ENCODE measurements at places on chromosomes 1 and 21. TPM values are rescaled to one million over a fixed set of nuclear protein-coding genes. Genes with fewer than 3 reads are reported as not detected.

Gene APOBEC4
- not detected for total RNA-seq

Gene GBP2
- 63.0 TPM for total RNA-seq

Gene CLIC6
- total RNA-seq = 4.0 TPM

Gene CHRM3
- total RNA-seq = 8.4 TPM

Gene SH3BP5L
- total RNA-seq = 33.3 TPM

Gene FCRL2
- total RNA-seq = not detected

Gene AGL
- 9.5 TPM for total RNA-seq

Gene PLPP3
- total RNA-seq = 113 TPM

Gene FAM167B
- total RNA-seq = not detected

- no peak for DNase-seq
These were observed 51.4 kb downstream of the PDE9A start for GRCh38 chr21:42704861-42705260.

DNA sequence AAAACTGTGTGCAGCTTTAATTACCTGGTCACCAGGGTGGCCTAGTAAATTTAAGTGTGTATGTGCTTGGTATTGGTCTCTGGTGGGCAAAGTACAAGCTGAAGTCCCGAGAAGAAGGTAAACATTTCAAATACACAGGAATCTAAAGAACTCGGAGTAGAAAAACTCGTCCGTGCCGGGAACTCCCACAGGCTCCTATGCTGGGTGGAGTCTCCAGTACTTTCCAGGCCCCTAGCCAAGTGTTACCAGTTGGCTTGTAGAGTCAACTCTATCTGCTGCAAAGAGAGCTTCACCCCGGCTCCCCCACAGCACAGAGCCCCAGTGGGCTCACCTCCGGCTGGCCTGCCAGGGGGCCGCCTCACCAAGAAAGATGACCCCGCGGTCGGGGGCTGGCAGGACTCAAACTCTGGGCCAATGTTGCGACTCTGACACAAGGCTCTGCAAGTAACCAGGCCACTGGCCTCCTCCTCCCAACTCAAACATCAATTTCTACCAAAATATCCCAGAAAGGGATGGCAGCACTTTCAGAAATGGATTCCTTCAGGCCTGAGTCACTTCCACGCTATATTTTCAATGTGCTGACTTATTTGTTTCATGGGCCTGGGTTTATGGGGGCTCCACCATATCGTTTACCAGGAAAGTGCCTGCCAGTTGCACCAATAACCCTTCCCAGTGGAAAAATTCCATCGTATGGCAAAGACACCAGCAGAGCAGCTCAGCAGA, 73.9 kb downstream of the SLC66A1 start:
- peak; percentile 70 for DNase-seq

DNA sequence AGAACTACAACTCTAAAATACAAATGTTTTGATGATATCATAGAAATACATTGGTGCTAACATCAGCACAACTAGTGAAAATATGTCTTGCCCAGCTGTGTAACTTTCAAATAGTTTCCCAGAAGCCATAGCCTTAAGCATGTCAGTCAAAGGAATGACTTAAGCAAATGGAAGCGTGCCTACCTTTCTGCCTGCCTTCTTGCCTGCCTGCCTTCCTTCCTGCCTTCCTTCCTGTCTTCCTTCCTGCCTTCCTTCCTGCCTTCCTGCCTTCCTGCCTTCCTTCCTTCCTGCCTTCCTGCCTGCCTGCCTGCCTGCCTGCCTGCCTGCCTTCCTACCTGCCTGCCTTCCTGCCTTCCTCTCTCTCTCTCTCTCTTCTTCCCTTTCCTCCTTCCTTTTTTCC, 104.0 kb downstream of the PBX1 start:
- no peak for DNase-seq

GRCh38 chr1:77504986-77505385, 177.5 kb downstream of the ZZZ3 start:
- DNase-seq = no peak

DNA sequence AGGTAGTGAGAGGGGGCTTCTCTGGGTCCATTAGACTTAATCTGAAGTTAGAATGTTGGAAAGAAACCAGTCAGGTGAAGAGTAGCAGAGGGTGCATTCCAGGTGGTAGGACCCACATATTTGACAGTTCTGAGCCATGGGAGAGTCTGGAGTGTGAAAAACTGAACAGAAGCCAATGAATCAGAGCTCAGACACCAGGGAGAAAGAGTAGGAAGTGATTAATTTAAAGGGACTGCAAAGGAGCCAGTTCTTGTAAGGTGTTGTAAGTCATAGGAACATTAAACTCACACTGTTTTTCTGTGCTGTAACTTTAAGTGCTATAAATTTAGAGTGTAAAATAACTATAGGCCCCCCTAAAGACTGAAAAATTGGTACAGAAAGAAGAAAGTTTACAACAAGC, 5.9 kb upstream of the DHX9 start:
- DNase-seq = no peak

DNA sequence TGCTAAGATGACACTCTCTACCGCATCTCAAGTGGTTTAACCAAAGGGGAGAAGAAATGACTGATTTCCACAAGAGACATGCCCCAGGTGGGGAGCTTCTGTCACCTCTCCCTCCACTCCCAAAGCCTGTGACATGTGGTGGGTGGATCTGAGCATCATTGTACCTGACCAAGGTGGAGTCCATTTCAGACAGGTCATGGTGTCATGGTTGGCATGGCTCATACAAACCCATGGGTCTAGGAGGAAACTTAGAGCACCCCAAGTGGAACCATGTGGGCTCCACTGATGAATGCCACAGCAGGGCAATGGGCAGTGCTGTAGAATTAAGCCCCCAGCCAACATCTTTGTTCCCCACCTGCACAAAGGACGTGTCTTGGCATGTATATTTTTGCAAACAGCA, 131.5 kb upstream of the EDN2 start:
- no peak for DNase-seq

DNA sequence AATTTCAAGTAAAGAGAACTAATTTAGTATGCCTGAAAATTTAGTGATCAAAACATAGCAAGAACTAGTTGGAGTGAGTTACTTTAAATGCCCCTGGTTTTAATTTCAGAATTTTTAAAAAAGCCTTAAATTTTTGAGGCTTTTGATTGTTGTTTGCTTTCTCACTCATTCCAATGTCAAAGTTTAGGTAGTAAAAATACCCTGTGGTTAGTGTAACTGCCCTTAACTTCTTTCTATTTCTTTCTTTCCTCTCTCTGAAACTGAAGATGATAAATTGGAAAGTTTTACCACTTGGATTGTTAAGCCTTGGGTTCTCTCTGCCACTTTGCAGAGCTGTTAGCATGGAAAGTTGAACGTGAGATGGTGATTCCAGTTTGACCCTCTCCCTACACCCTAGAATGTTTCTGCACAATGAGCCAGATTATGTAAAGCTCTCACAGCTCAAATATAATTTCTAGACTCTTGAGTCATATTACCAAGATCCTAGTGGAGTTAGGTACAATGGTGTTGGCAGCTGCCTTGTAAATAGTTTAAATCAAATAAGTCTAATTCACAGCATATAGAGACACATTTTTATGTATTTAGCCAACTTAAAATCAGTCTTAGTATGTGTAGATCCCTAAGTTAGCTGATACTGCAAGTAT, 192.4 kb upstream of the SGIP1 start:
- no peak for DNase-seq

GRCh38 chr1:154521695-154522094, 19.5 kb upstream of the SHE start:
- no peak for DNase-seq

DNA sequence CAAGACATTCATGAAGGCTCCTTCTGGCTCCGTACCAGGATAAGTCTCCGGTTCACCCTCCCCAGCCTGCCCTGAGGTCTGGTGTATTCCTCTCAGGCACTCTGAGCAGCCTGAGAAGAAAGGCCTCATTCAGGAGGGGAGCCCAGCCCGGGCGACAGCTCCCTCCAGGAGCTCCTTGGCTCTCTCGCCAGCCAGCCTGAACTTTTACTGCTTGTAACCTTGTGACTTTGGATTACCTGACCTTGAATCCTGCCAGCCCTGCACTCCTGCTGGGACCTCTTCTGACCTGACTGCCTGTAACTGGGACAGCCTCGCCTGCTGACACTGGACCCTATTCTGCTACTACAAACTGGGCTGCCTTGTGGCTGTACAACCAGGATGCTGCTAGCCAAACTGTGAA, 65.8 kb downstream of the CD34 start:
- DNase-seq = no peak

- DNase-seq = peak; percentile 90
These were observed 838 bp upstream of the IBA57 start for GRCh38 chr1:228164561-228165371.

GRCh38 chr1:10045480-10046355, 13.0 kb downstream of the UBE4B start:
- no peak for DNase-seq

DNA sequence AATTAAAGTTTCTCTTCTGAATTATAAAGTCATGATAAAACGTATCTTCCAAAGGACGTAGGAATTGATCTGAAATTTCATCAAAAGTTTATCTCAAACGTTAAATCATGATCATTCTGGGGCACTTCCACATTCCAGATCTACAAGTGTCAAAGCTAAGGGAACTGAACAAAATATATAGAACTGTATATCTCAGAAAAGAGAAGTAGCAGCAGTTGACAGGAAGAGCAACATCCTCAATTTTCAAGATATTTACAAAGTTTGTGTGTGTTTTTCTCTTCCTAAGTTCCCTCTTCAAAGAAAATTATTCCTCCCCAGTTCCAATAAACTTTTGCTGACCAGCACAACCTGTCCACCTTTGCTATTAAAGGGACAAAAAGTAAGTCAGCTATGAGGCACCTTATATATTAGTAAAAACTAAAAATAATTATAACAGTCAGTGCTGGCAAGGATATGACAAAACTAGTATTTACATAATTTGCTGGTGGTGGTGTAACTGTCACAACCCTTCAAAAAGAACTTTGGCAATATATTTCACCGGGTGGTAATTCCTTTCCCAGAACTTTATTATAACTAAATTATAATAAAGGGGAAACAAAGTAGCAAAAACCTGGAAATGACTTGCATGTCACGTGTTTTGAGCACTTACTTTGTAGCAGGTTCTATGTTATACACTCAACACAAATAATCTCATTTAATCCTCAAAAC, 38.5 kb upstream of the EYA3 start:
- no peak for DNase-seq

DNA sequence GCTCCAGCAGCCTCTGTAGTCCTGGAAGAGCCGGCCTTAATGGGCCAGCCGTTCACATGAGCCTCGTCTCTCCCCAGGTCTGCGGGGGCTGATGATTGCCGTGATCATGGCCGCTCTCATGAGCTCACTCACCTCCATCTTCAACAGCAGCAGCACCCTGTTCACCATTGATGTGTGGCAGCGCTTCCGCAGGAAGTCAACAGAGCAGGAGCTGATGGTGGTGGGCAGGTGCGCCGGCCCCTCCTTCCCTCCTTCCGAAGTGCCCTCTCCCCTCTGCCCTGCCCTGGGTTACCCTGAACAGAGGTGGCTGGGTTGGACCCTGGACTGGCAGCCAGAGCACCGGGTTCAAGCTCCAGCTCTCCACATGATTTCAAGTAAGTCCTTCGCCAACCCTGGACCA, 13.1 kb downstream of the SLC5A9 start:
- DNase-seq = peak; percentile 62

DNA sequence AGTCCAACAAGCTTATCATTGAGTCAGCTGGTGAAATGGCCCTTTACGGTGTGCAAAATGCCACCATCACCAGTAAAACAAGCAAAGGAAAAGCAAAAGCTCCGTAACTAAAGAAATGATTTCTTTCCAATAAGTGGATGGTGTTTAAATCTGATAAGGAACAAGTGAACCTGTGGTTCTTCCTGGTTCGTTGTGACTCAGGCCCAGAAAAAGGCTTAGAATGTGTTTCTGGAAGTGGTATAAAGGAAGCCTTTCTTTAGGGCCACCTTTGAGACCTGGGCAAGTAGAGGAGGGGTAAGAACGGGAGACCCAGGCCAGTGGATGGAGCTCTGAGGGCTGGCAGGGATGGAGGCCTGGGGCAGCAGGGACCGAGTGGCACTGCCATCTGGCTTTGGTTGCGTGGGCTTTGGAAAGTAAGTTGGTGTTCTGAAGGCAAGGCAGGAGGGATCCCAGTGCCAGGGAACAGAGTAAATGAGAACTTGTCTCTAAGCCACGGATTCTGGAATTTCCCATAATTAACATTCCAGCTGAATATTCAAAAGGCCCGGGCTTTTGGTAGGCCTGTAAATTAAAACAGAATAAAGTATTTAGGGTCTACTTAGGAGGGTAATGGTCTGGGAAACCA, 87.9 kb upstream of the LMO4 start:
- DNase-seq = no peak

GRCh38 chr1:202126426-202126825, 3.7 kb downstream of the GPR37L1 start:
- no peak for DNase-seq

DNA sequence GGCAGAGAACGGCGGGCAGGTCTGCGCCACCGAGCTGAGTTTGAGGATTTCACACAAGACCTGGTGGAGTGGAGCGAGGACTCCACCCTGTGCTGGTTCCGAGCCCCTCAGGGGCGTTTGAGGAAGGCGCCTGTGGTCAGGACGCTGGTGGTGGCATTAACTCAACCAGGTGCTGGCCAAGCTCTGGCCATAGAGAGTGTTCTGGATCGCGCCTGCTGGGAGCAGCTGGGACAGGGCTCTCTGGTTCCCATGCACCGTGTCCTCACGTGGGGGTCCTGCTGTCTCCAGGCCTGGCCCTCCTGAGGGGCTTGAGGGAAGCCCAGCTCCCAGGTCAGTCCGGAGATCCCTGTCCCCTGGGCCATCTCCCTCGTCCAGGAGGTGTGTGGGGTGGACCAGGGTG, 24.8 kb upstream of the TTC34 start:
- DNase-seq = no peak

- DNase-seq = peak; percentile 84
These were observed 10.2 kb upstream of the GNL2 start for GRCh38 chr1:37605806-37606474.

All from lower leg skin (tissue), 4 donors.